Stimulated activated effector memory CD8-positive, alpha-beta T cell treated with anti-CD3 and anti-CD28 coated beads, Interleukin-12 subunit alpha, Interleukin-12 subunit beta, amount 100 ng/mL, for 72 hours (primary cell): ENCODE measurements at places on chromosomes 3 and 15.

DNA sequence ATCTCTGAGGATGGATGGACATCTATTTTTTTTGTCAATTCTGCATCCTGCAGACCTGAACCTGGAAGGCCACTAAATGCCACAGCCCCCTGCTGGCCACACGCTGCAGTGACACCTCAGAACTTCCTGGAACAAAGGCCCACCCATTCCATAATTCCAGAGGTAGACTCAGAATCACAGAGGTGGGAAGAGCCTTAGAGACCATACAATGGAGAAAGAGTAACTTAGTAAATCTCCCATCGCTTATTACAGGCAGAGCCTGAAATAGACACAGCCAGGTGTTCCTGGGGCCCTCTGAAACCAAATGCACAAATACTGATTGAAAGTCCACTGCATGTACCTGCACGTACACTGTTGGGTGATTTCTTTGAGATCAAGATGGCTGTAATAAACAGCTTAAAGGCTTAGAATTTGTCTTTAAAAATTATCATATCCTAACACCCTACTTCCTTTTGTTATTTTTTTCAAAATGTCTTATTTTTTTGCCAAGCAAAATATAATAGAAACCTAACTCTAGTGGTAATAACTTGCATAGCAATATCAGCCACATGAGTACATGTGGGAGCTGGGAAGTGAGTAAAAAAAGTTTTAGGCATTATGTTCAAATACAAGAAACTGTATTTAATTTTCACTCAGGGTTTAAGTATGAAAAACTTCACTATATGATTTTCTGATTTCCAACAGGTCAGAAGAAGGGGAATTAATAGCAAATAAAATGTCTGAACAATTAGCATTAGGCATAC is 62.7 kb downstream of the EOMES start:
- peak; percentile 30 for DNase-seq

DNA sequence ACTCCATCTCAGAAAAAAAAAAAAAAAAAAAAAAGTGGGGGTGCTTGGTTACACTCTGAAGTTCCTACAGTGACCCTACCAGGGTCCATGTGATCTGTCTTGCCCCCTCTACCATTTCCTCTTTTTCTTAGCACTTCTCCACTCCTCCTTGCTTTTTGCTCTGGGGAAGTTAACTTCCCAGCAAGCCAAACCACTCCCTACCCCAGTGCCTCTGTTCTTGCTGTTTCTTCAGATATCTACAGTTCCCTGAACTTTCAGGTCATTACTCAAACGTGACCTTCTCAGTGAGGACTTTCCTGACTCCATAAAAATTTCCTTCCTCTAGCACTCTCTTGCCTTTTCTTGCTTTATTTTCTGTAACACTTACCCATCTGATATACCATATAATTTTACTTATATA is 61.1 kb upstream of the GCNT3 start:
- no peak for DNase-seq

- DNase-seq: no peak
These were observed 33.7 kb downstream of the KIF7 start for GRCh38 chr15:89621547-89621946.

DNA sequence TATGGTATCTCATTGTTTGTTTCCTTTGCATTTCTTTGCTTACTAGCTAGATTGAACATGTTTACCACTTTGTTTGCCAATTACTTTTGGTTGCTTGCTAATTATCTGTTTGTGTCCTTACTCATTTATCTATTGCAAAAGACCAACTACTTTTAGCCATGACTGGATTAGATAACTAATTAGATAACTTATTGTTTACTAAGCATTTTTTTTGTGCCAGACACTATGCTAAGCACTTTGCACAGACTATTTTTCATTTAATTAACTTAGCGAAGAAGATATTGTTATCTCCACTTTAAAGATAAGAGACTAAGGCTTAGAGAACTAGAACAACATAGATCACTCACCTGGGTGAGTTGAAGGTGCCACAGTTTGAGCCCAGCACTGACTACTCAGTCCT is 16.9 kb upstream of the ZFAND6 start:
- no peak for DNase-seq

DNA sequence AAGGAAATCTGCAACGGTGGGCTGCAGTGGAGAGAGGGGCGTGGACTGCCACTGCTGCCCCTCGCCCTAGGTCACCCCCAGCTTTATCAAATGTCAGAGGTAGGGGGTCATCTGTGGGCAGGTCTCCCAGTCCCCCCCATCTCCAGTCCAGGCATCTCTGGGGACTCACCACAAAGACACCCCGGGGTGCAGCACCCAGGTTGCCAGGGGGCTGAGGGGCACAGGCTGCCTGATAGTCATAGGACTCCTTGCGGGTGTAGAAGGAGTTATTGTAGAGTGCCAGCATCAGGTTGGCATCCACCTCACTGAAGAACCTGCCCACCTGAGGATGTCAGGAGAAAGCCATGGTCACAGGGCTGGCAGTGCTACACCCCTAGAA is 6.5 kb upstream of the TMEM115 start:
- DNase-seq: no peak

GRCh38 chr3:186487819-186488218 is 56.4 kb downstream of the CRYGS start:
- no peak for DNase-seq

- no peak for DNase-seq
These were observed 32.4 kb upstream of the PLSCR2 start for GRCh38 chr3:146501752-146502151.

GRCh38 chr3:190345027-190345821 is 23.0 kb upstream of the CLDN1 start:
- no peak for DNase-seq

DNA sequence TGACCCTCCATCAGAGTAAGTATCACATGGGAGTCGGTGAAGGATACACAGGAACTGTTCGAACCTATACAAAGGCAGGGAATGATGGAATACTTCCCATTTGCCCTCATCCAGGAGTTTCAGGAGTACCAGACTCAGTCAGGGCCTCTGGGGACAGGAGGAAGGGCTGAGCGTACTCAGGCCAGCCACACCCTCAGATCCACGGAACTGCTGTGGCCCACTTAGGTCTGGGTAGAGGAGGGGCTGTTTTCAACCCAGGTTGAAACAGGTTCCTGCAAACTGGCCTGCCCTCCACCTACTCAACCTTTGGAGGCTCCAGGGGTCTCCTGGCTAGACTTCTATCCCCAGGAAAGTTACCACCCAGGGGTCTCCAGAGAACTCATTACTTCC is 6.7 kb upstream of the IGDCC3 start:
- DNase-seq: no peak

- no peak for DNase-seq
These were observed 88.5 kb downstream of the B3GALNT1 start for GRCh38 chr3:161016417-161017313.

DNA sequence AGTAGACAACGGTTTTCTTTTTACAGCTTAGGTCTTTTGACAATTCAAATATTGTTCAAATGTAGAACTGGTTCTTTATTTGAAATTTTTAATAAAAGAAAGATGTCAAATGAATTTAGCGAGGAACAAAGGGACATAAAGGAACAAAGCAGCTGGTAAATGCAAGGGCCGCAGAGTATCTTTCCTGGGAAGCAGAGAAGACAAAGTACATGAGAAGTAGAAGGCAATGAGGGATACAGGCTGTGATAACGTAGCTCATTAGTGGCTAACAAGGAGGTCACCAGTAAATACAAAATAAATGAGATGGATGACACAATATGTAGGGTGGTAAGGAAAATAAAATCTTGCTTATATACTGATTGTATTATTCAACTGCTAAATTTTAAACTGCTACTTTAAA is 762.8 kb downstream of the VGLL3 start:
- DNase-seq: no peak

DNA sequence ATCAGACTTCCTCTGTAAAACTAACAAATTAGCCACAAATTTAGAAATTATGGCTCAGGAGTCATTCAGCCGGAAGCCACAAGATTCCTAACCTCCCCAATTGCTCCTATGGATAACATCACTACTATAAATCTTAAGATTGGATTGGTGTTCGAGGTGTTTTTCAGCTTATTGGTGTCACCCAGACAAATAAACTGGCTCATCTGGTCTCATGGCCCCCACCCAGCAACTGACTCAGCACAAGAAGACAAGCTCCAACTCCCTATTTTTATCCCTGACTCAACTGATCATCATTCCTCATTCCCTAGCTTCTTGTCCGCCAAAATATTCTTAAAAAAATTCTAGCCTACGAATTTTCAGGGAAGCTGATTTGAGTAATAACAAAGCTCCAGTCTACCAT is 135.1 kb upstream of the STRIT1 start:
- no peak for DNase-seq

GRCh38 chr3:177538750-177539730 is 341.8 kb upstream of the TBL1XR1 start:
- DNase-seq: no peak

DNA sequence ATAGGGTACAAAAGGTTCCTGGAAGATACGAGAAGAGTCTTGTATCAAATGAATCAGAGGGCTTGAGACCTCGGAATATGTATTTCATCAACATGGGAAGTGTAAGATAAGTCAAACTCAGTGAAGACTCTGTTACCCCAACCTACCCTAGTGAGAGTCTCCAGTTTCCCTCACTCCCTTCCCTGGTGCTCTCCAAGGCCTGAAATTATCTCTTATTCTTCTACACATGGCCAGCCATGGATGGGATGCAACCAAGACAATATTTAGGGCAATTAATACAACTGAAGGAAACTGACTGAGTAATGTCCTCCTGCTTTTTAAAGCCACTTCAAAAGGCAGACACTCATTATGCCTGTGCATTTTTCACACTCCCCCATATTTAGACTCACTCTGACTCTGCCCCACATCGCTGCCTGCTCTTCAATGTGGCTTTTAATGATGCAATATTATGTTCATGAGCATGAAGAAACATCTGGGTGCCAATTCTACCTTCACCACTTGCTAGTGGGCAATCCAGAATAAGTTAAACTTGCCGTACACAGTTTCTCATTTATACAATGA is 137.1 kb upstream of the THBS1 start:
- no peak for DNase-seq

GRCh38 chr3:190132371-190132770 is 11.7 kb upstream of the P3H2 start:
- no peak for DNase-seq

DNA sequence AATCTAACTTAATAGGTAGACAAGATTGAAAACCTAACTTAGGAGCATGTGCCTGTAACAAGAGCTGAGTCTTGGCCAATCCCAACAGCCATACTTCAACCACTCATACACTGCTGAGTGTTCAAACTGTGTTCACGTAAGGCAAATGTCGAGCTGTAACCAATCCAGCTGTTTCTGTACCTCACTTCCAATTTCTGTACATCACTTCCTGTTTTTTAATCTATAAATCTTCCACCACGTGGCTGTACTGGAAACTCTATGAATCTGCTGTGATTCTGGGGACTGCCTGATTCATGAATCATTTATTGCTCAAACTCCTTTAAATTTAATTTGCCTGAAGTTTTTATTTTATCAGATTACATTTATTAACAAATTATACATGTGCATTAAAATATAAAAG is 44.6 kb upstream of the NEDD4 start:
- no peak for DNase-seq

DNA sequence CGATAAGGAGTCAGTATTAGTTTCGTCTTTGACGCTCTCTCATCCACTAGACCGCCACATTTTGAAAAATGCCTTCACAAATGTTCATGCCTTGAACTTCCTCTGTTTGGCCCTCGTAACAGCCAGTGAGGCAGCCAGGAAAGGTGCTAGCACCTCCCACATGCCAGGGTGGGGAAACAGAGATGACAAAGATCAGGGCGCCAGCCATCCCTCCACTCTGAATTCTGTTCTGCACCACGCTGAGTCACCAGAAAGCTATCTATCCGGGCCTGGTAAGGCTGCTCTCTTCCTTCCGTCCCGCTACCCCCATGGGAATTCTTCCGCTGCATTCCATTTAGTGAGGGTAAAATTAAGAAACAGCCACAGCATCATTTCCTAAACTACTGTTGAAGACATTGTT is 31.3 kb upstream of the BCL2L10 start:
- DNase-seq: no peak
